ENCODE measurements at places on chromosomes 5 and 9. TPM values are rescaled to one million over a fixed set of nuclear protein-coding genes. Genes with fewer than 3 reads are reported as not detected.

TLR4 gene
- total RNA-seq: not detected

ADAMTS12 gene
- total RNA-seq: not detected

PNPLA7 gene
- total RNA-seq: 2.9 TPM

PDCD1LG2 gene
- 1.2 TPM for total RNA-seq

FCHSD1 gene
- total RNA-seq: 38.7 TPM

LCN6 gene
- not detected for total RNA-seq

PCDHA2 gene
- total RNA-seq: not detected

EIF4E1B gene
- total RNA-seq: not detected

DENND4C gene
- 18.1 TPM for total RNA-seq

ADCY2 gene
- not detected for total RNA-seq

NRARP gene
- 0.86 TPM for total RNA-seq

LMAN2 gene
- total RNA-seq: 122 TPM

TSSK1B gene
- total RNA-seq: not detected

MPDZ gene
- total RNA-seq: not detected

CDKN2AIPNL gene
- total RNA-seq: 8.9 TPM

STPG3 gene
- not detected for total RNA-seq

LTC4S gene
- 1.4 TPM for total RNA-seq
